ENCODE measurements at places on chromosomes 6 and 20.

DNA sequence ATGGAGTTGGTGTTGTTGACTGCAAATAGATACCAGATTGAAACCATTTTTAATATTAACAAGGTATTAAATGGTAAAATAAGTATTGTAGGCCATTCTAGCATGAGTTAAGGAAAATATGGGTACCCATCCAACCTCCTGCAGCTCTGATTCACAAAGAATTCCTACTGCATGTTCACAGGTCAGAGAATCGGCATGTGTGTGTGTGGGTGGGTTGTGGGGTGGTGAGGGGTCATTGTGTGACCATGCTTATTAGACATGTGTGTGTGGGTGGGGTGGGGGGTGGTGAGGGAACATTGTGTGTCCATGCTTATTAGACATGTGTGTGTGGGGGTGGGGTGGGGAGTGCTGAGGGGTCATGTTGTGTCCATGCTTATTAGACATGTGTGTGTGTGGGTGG lies 3.2 kb downstream of the IYD start:
- no peak for DNase-seq

GRCh38 chr20:47974234-47974878 lies 189.1 kb upstream of the SULF2 start:
- no peak for DNase-seq

GRCh38 chr6:138509371-138509770 lies 10.1 kb upstream of the NHSL1 start:
- peak; percentile 59 for DNase-seq

DNA sequence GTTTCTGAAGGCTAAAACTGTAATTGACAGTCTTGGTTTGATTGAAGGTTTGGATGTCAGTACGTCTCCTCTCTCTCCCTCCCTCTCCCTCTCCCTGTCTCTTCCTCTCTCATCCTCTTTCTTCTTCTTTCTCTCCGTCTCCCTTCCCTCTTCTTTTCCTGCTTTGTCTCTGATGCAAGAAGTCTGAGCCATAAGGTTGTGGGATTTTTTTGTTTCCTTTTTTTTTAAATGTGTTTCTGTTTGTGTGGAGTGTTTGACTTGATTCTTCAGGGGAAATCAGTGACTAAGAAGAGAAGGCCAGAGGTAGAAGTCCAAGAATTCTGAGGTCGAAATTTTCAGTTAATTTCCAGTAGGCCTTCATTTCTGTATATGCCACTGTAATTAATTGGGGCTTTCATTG lies 111.9 kb downstream of the FOXO3 start:
- DNase-seq, result no peak

DNA sequence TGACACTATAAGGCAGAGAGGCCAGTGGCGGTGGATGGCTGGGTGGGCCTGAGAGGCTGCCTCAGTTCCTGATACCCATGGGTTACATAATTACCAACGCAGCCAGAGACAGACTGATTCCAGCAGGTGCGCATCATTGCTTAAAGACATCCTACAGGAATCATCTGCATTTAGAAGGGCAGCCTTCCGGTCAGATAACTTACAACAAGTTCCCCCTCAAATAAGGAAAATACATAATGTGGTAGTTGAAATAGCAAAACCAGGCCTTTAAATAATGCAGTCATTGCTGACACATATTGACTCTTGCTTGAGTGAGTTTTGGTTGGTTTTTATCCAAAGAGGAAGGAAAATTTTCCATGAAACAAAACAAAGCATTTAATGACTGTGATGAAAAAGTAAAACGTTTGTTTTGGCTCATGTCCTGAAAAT lies 81.9 kb downstream of the SIM1 start:
- DNase-seq, result no peak

DNA sequence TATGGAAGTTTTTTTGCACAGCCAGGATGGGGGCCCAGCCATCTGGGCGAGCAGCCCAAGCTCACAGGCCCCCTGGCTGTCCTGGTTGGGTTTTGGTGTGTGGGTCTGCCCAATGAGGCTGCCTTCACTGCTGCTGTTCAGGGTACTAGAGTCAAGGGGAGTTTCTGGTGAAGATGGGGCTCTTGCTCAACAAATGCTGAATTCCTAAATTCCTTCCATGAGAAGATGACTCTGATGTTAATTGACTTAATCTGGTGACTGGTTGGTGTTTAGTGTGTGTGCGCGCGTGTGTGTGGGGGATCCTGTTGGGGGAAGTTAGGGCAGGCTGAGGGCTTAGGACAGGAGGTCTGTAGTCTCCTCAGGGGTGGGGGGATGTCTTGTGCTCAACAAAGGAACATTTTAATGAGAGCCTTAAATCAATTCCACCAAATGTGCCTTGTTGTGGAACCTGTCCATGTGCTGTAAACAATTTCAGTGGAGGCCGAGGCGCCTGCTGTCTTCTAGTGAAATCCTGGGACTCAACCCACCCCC lies 1.9 kb downstream of the PTK7 start:
- no peak for DNase-seq

- DNase-seq, result no peak
Observed at GRCh38 chr6:137744877-137745276, 122.2 kb upstream of the TNFAIP3 start.

DNA sequence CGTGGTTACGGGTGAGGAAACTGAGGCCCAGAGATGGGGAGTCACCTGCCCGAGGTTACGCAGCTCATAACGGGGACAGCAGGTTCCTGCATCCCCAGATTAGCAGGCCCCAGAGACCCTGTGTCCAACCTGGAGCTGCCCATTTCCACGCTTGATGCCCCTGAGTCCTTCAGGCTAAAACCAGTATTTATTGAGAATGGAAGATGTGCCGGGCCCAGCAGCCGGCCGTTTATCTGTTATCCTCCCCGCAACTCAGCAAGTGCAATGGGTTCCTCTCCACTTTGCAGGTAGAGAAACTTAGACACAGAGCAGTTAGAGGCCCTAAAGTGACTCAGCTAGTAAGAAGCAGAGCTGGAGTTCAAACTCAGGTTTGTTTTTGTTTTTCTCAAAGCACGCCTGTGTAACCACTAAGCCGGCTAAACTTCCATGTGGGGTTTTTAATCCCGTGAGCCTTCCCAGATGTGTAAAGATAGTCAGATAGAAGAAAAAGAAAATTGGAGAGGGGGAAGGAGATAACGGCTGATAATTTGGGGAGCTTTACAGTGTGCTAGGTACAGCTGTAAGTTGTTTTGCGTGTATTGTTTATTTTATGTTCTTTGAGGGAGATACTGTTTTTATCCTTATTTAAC lies 775 bp downstream of the PFDN4 start:
- no peak for DNase-seq

GRCh38 chr20:50727792-50728485 lies 3.4 kb upstream of the PARD6B start:
- no peak for DNase-seq

DNA sequence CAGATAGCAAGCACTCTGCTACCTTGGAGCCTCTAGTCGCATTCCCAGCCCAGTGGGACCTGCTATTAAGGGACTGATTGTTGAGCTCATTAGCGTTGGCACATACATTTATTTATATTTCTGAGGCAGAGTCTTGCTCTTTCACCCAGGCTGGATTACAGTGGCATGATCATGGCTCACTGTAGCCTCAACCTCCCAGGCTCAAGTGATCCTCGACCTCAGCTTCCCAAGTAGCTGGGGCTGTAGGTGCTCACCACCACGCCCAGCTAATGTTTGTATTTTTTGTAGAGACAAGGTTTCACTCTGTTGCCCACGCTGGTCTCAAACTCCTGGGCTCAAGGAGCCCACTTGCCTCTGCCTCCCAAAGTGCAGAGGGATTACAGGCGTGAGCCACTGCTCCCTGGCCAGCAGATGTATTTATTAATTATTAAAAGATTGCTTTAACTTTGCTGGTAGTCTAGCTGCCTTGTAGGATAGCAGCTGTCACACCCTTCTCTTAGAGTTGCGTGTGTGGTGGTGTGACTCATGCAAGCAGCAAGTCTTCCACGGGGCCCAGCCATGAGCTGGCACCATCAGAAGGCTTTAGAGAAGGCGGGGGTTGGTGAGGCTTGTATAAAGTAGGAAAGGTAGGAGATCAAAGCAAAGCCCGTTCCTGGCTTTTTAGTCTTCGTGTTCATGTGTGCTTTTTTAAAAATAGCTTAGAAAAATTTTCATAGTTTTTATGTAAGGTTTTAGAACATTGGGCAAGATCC lies 16.5 kb downstream of the ACTR5 start:
- no peak for DNase-seq

DNA sequence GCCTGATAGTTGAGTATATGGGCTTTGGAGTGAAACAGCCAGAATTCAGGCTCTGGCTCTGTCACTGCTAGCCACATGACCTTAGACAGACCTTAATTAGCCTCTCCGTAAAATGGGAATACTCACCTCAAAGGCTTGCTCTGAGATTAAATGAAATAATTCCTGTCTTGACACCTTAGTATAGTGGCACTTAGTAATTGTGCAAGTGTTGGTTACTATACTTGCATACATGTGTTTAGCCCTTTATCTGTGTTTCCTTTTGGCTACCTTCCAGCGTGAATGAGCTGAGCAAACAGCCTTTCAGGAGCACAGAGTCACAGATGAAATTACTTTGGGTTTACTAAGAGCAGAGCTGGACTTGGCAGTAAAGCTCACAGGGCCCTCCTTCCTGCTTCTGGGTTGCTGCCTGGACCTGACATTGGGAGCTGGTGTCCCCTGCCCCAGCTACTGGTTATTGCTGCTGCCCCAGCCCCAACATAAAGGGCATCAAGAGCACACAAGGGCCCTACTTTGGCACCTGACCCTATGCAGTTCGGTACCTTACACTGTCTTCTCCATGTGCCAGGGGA lies 32.8 kb downstream of the CD164 start:
- peak; percentile 12 for DNase-seq

DNA sequence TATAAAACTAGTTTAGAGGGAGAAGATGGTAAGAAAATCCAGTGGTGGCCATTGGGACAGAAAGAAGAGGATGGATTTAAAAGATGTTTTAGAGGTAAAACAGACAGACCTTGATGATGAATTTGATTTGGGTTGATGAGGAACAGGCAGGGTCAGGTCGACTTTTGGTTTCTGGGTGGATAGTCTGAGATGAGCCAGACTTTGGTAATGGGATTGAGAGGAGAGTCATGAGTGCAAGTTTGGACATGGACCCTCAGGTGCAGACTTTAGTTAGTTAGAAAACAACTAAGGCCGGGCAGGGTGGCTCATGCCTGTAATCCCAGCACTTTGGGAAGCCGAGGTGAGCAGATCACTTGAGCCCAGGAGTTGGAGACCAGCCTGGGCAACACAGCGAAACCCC lies 257.9 kb downstream of the MAFB start:
- DNase-seq, result no peak

DNA sequence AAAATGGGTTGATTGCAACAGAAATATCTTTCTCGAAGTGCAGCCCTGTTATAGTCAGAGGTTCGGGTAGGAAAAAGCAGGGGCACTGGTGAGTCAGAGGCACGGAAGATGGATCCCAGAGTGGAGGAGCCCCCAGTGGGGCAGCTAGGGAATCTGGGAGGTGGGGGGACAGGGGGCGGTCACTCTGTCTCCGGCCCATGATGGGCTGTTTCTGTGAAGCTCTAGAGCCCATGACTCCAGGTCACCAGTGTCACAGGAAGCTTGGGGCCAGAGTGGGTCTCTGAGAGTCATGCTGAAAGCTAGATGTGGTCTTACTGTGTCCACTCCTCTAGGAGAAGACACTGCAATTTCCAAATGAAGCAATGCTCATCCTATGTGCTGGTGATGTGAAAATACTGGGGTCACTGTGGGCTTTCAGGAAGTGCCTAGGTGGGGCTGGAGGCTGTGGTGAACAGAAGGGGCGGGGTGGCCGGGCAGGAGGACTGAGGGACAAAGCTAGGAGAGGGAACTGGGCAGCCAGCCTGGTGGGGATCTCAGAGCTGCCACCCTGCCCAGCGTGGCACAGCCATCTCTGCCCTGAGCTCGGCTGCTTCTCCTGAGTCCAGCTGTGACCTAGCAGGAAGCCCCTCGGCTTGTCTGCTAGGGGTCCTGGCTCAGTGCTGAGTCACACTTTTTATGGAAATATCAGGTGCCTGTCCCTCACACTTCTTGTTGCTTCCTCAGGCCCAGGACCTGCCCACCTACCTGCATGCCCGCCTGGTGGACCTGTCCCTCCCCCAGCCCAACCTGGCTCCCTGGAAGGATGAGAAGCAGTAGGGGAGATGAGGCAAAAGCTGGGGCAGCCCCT lies 54.2 kb downstream of the IRF4 start:
- no peak for DNase-seq

DNA sequence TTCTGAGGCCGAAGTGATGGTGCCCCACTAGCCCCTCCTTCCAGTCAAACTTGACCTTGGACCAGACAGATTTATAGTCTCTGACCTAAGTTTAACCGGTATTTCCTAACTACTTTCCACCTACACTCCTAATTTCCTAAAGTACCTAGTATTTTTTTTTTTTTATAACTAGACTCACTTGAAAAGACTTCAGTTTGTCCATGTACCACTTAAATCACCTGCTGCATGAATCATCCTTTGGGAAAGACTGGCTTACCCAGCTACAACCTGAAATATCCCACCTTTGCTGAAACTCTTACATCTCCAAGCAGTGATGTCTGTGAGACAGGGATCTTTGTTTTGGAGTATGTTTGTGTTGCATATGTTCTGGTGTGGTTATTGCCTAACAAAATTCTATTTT lies 71.1 kb downstream of the ZDHHC14 start:
- no peak for DNase-seq

DNA sequence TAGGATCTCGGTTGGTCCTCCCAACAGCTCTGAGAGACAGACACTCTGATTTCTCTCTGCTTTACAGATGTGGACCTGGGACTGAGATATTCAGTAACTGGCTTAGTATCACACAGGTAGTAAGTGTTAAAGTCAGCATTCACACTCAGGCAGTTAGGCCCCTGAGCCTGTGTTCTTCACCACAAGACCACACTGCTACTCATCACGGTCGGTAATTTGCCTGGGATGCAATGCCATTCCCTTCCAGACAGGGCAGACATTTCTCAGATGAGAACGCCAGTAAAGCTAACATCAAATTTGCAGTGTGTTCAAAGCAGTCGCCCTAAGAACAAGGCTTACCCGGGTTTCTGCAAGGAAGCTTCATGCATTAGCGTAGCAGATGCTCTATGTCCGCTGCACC lies 39.8 kb upstream of the HIVEP1 start:
- DNase-seq, result no peak

Measured in NCI-H748 treated with DMSO at 0.1 percent for 48 hours (cell line).